ENCODE measurements at places on chromosomes 2 and 18. TPM values are rescaled to one million over a fixed set of nuclear protein-coding genes. Genes with fewer than 3 reads are reported as not detected.

Gene CAD
- 31.4 TPM for total RNA-seq

Gene ZNF512
- 46.1 TPM for total RNA-seq

Gene PRKAG3
- total RNA-seq = 0.49 TPM

Gene UNC80
- 0.22 TPM for total RNA-seq

Gene SPATA3
- not detected for total RNA-seq

Gene PARD3B
- 100 TPM for total RNA-seq

Gene MPP4
- 0.27 TPM for total RNA-seq

Gene KLHL30
- 1.1 TPM for total RNA-seq

Gene ADAM23
- 9.4 TPM for total RNA-seq

Gene LHCGR
- 12.4 TPM for total RNA-seq

Gene RTP5
- total RNA-seq = not detected

Gene AGXT
- total RNA-seq = not detected

Gene DYNC1I2
- 121 TPM for total RNA-seq

Gene DHRS9
- total RNA-seq = 4.9 TPM

Gene SERPINB11
- not detected for total RNA-seq

Gene CKAP2L
- total RNA-seq = 0.62 TPM

Gene TWSG1
- total RNA-seq = 50.2 TPM

Gene DNAH7
- total RNA-seq = 2.5 TPM

Gene ILKAP
- 61.7 TPM for total RNA-seq

Gene PROM2
- total RNA-seq = 3.0 TPM

Gene ABCA12
- total RNA-seq = not detected

Gene GALNT3
- 2.5 TPM for total RNA-seq

Gene NDC80
- total RNA-seq = 1.3 TPM

Gene CBLN2
- not detected for total RNA-seq

Gene CRYGD
- not detected for total RNA-seq

Gene SALL3
- total RNA-seq = 0.09 TPM

Gene LYPD6B
- not detected for total RNA-seq

Gene TDRD15
- total RNA-seq = 0.13 TPM

Gene MAB21L4
- total RNA-seq = not detected

Gene TMEM17
- total RNA-seq = 4.9 TPM

Gene PAX8
- 1.2 TPM for total RNA-seq

Gene TXNDC2
- total RNA-seq = not detected
